LoVo (cell line): ENCODE measurements at places on chromosomes 13 and 19.

DNA sequence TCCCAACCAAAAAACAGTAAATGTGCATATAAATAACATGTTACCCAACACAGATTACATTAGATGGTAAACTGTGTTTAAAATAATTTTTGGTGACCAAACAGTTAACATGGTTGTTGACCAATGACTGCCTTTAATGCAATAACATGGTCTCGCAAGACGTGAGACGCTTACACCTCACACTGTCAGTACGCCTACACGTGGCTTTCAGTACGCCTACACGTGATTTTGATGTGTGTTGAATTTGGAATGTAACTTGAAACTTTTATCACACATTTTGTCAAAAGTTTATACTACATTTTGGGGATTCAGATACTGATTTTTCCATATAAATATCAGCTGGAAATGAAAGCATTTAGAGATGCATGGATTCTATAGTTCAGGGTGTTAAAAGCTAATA is 32.0 kb downstream of the SLC7A9 start:
- no peak for DNase-seq

- no peak for DNase-seq
These were observed 31.5 kb upstream of the TPT1 start for GRCh38 chr13:45372189-45373161.

DNA sequence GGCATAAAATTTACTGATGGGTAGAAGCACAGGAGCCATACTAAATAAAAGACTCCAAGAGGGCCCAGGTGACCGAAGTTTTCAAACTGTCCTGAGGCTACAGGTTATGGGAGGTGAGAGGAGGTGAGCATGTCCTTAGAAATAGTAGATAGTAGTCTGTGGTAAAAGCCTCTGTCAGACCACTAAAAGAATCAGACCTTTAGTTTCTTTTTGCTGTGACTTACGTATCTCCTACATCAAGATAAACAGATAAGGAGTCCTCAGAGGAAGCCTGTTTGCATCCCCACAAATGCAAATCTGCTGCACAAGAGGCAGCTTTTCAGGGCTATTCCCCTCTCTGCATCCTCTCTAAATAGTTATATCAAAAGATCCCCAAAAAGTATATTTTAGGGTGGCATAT is 711.6 kb upstream of the SLITRK6 start:
- no peak for DNase-seq

GRCh38 chr19:49085868-49086232 is 599 bp downstream of the SNRNP70 start:
- DNase-seq, result no peak

GRCh38 chr19:39321117-39321831 is 611 bp upstream of the LRFN1 start:
- no peak for DNase-seq

DNA sequence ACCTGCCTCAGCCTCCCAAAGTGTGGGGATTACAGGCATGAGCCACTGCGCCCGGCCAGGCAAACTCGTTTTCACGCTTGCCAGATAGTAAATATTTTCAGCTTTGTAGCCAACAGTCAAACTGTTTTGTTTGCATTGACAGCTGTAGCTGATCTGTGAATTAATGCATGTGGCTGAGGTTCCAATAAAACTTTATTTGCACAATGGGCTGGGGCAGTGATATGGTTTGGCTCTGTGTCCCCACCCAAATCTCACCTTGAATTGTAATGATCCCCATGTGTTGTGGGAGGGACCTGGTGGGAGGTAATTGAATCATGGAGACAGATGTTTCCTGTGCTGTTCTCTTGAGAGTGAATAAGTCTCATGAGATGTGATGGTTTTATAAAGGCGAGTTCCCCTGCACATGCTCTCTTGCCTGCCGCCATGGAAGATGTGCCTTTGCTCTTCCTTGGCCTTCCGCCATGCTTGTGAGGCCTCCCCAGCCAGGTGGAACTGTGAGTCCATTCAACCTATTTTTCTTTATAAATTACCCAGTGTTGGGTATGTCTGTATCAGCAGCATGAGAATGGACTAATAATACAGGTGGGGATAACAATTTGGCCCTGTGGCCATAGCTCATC is 22.4 kb upstream of the RANBP3 start:
- no peak for DNase-seq

DNA sequence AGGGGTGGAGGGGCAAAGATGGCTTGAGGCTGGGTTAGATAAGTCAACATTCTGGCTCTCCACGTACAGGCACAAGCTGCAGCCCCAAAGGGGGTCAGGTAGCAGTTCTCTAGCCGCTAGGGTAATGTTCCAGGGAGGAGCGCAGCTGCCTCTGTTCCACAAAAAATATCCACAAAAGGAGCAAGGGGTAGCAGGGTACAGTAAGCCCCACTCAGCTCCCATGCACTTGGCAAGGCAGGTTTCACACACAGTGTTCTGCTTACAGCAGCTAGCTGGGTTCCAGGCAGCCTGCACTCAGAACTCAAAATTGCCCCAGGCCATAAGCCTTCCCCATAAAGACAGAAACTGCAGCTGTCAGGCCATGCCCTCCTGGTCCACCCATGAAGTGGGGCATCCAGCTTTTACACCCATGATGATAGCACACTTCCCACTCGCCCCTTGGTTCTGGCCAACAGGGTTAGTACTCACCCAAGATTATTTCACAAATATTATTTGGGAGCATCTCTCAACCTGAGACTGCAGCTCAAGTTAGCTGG is 130.0 kb downstream of the CYSLTR2 start:
- DNase-seq, result no peak

GRCh38 chr19:29974701-29975100 is 32.7 kb downstream of the URI1 start:
- DNase-seq, result no peak

GRCh38 chr19:6250024-6250615 is 29.7 kb downstream of the MLLT1 start:
- no peak for DNase-seq

- DNase-seq, result no peak
These were observed 1.5 kb downstream of the PLEKHF1 start for GRCh38 chr19:29666578-29667386.

- no peak for DNase-seq
These were observed 68.2 kb downstream of the ITGBL1 start for GRCh38 chr13:101520672-101521071.

DNA sequence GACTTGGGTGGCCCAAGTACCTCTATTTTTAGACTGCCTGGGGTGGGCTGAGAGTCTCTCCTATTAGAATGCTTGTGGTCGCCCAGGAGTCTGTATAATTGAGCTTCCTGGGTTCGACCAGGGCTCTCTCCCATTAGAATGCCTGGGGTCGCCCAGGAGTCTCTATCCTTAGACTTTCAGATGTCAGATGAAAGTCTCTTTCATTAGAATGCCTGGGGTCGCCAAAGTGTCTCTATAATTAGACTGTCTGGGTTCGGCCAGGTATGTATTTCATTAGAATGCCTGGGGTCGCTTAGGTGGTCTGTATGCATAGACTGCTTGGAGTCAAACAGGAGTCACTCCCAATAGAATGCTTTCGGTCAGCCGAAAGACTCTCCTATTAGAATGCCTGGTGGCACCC is 1471.7 kb downstream of the UQCRFS1 start:
- DNase-seq, result no peak

DNA sequence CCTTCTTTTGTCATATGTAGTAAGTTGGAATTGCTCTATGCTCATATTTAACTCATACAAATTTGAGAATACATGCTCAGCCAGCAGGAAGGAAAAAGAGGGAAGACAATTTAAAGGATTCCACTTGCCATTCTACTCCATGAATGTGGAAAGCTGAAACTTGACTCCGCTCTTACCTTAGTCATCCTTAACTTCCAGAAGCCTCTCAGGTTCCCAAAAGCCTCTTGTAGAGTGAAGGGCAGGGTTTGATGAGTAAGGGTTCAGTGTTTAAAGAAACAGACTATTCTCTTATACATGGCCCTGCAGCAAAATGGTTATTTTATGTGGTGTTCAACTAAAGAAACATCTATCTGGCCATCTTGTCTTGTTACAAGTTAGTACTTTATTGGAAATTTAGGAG is 27.1 kb downstream of the FAM124A start:
- DNase-seq, result no peak

DNA sequence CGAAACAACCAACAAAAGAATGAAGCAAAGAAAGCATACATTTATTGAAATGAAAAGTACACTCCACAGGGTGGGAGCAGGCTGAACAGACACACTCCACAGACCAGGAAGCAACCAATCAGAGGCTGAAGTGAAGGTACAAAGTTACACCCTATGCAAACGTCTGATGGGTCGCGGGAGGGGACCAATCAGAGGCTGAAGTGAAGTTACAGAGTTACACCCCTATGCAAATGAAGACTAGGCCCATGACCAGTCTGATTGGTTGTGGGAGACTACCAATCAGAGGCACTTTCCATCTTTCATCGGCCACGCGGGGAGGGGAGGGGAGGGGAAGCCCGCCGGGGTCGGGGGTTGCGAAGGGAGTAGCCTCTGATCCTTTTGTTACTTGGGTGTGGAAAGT is 12.4 kb upstream of the FBL start:
- no peak for DNase-seq

DNA sequence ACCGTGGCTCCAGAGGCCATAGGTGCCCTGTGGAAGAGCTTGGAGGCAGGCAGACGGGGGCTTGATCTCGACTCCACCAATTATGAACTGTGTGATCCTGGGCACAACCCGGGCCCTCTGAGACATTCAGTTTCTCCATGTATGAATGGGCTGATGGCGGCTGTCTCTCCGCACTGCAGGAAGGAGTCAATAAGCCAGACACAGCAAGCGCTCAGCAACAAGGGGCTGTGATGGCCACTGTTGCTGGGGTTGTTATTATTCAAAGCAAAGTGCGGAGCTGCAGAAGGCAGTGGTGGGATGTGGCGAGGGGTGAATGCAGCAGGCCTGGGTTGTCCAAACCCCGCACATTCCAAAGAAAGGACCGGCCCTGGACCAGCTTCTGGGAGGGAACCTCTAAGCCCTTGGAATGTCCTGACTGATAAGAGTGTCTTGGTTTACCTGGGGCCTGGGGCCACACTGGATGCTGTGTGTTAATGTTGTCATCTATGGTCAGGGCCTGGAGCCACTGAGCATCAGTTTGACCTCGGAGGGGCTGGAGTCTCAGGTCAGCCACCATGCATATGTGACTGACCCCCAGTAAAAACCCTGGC is 8.3 kb downstream of the TMEM143 start:
- no peak for DNase-seq

DNA sequence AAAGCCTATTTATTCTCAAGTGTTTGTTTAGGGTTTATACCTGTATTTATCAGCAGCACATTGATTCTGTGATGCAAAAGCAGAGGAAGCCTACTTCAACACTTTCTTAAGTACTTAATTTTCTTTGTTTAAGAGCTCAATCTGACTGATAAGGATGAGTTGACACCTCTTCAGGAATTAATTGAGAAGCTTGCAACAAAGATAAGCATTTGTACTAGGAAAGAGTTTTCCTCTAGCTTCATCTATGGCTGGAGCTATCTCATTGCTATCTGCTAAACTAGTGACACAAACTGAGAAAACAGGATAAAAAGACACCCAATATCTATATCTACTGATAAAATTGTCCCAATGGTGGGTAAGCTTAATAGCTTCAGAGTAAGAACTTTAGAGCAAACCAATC is 170.1 kb upstream of the SLITRK6 start:
- no peak for DNase-seq

- no peak for DNase-seq
These were observed 71.4 kb downstream of the DGKH start for GRCh38 chr13:42119875-42120274.

DNA sequence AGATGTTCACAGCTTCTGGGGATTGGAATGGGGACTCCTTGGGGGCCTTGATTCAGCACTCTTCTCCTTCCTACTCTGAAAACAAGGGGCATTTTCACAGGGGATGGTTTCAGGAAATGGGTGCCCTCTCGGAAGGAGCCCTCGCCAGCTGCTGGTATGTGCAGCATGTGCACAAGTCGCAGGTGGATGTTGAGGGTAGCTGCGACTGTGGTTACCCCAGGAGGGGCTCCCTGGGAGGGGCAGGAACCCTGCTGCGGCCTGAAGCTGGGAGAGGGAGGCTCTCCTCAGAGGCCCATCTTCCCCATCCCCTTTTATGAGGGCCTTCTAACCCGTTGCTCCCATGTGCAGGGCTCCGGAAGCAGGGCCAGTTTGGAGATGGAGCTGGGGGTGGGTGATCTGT is 6.2 kb downstream of the ZNF446 start:
- no peak for DNase-seq

DNA sequence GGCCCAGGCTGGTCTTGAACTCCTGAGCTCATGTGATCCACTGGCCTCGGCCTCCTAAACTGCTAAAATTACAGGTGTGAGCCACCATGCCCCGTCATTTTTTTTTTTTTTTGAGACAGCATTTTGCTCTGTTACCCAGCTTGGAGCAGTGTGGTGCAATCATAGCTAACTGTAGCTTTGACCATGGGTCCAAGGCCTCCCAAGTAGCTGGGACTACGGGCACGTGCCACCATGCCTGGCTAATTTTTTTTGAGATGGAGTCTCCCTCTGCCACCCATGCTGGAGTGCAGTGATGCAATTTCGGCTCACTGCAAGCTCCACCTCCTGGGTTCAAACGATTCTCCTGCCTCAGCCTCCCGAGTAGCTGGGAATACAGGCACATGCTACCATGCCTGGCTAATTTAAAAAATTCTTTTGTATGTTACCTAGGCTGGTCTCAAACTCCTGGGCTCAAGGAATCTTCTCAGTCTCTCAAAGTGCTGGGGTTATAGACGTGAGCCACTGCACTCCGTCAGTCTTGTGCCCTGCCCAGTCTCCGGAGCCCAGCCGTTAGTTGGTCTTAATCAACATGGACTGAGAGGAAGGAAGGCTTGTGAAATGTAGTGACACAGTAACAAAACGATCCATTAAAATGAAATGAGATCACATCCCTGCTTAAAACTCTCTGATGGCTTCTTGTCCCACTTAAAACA is 1.4 kb upstream of the LRG1 start:
- no peak for DNase-seq

DNA sequence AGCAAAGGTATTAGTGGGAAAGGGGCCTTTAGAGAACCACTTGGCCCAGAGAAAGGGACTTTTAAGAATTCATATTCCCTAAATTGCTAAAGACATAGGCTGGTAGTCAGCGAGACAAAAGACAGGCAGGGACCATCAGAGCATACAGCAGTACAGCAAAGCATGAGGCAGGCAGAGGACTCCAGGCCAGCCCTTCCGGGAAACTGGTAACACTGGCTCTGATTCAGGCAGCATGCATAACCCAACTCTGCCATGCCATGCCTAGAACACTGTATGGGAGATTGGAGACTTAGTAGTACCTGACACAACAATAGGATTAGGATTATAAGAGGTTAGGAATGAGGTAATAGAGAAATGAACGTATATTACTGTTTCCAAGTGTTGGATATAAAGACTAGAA is 34.9 kb downstream of the CAB39L start:
- no peak for DNase-seq

DNA sequence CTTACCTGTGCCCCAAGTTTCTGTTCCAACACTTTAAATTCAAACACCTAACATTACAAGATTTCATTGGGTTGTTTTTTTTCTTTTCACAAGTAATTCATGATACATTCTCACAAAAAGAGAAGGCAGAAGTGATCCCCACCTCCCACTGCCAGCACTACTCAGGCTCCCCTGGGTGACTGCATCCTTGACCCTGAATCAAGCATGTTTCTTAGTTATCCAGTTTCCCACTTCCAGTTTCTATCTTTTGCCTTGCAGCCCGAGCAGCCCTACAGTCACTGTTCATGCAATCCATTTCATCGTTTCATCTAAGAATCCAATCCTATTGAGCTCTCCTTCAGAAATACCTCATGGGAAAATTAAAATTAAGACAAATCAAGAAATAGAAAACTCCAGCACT is 61.4 kb downstream of the RNASEH2B start:
- no peak for DNase-seq
